ENCODE measurements at places on chromosomes 4 and X.

- no peak for DNase-seq
These were observed 3.6 kb upstream of the GATA1 start for GRCh38 chrX:48782795-48783194.

GRCh38 chrX:97564496-97564895 is 680.8 kb downstream of the RPA4 start:
- no peak for DNase-seq

DNA sequence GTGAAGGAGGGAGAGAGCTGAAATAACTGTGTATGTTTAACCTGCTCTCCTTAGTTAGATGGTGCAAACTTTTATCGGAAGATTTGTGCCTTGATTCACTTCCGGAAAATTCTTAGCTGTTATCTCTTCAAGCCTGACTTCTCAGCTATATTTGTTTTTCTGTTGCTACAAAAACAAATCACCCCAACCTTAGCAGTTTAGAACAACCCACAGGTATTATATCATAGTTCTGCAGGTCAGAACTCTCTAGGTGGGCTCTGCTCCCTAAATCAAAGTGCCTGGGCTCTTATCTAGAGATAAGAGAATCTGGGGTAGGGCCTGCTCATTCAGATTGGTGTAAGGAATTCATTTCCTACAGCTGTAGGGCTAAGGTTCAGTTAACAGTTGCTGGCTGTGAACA is 15.1 kb upstream of the CEP135 start:
- no peak for DNase-seq

DNA sequence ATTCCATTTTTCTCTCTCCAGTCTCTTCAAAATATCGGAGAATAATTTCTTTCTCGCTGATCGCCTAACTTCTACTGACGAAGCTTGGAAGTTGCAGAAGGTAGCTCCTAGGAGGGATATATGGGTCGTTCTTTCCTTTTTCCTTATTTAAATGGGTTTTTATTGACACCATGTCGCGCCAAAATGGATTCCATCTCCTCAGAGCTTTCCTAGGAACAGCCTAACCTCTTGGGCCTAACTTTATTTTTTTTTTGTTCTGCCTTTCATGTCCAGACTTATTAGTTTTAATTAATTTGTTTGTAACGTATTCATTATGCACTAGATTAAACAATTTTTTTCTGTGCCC is 359.4 kb upstream of the ZCCHC13 start:
- DNase-seq: no peak

- DNase-seq: no peak
These were observed 69.4 kb downstream of the KCNIP4 start for GRCh38 chr4:21879187-21879586.

DNA sequence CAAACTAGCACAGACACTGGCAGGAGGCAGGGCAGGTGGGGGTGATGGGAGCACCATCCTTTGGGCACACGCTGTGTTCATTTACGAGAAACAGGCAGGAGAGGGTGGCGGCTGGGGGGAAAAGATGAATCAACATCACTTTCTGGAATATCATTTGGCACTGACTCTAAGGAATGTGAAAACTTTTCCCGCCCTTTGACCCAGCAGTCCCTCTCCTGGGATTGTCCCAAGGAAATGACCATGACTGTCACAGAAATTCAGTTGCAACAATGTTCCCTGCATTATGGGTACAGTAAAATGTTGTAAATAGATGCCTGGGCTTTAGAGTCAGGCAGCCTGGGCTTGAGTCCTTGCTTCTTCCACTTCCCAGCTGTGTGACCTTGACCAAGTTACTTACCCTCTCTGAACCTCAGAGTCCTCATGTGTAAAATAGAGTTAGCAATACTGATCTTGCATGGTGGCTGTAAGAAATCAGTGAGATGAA is 58.6 kb downstream of the ABLIM2 start:
- no peak for DNase-seq

GRCh38 chrX:98299785-98300184 is 1416.1 kb downstream of the RPA4 start:
- DNase-seq: no peak

- DNase-seq: no peak
These were observed 22.2 kb downstream of the TRIM61 start for GRCh38 chr4:164955107-164955805.

DNA sequence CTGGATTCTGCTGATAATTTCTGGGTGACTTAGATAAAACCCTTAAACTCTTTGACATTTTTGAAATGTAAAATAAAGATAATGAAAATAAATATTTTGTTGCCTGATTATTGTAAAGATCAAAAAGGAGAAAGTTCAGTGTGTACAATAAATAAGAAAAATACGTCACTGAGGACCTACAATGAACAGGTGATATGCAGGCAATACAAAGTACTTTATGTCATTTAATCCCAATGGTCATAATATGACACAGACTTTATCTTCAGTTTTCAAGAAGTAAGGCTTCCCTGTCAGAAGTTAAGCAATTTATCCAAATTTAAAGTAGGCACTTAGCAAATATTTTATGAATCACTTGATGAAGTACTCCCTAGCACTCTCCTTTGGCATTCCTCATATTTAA is 532.8 kb downstream of the GBA3 start:
- no peak for DNase-seq

DNA sequence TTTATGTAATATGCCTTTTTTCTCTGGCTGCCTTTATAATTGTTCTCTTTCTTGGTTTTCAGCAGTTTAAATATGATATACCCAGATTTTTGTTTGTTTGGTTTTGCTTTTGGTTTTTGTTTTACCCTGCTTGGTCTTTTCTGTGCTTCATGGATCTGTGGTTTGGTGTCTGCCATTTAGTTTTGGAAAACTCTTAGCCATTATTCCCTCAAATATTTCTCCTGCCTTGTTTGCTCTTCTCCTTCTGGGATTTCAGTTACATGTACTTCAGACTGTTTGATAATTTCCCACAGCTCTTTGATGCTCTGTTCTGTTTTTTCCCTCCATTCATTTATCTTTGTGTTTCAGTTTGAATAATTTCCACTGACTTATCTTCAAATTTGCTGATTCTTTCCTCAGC is 223.1 kb upstream of the BCOR start:
- no peak for DNase-seq

- DNase-seq: no peak
These were observed 13.3 kb upstream of the MID1 start for GRCh38 chrX:10633722-10634121.

DNA sequence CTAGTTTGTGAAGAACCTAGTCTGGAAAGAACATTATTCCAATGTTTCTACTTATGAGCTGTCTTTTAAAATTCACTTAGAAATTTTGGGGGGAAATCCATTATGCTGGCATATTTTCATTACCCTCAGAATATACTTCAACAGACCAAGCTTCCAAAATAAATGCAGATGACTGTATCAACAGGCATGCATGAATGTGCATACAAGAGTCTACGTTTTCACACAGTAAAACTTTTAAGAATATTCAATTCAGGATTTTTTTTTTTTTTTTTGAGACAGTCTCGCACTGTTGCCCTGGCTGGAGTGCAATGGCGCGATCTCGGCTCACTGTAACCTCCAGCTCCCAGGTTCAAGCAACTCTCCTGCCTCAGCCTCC is 49.7 kb downstream of the ABCG2 start:
- DNase-seq: no peak

DNA sequence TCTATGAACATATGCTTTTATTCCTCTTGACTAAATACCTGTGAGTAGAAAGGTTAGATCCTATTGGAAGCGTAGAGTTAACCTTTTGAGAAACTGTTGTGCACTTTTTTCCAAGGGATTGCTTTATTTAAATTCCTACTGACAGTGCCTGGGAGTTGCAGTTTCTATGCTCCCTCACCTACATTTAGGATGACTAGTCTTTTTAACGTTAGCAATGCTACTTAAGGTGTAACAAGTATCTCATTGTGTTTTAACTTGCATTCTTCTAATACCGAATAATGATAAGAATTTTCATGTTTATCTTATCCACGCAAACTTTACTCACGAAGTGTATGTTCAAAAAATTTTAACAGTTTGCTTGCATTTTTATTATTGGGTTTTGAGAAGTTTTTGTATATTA is 1123.9 kb upstream of the PCDH7 start:
- DNase-seq: no peak

DNA sequence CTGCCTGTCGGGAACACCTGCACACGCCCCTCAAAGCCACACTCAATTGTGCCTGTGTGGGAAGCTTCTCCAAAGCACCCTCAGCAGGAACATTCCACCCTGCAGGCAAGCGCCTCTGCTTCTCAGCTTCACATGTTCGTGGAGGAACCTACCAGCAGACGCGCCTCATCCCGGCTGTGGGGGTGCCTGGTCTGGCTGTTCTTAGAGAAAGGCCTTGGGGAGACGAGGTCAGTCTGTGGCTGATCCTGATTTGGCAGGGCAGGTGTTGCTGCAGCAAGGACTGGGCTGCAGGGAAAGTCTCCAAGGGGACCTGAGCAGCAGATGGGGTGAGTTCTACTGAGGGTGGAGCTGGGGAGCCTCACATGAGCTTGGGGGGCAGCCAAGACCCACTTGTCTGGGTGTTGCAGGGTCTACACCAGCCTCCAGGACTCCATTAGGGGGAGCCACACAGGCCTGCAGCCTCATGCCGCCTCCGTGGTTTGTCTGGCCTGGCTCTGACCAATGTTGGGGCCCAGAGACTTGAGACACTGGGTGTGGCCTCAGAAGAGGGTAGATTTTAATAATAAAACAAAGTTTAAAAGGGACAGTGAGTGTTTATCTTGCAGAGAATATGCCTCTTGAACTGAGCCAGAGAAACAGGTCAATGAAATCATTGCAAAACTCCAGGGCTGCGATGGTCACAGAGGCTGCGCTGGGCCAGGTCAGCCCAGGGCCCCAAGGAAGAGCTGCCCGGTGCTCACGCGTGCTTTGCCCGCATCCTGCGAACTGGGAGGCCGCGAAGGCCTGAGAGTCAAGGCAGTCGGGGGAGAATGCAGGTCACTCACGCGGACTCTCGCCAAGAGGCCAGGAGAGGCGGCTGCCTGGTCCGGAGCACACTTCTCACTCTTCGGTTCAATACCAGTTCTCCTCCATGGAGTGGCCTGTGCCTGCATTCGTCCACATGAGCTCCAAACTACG is 21.1 kb downstream of the RNF212 start:
- DNase-seq: no peak

DNA sequence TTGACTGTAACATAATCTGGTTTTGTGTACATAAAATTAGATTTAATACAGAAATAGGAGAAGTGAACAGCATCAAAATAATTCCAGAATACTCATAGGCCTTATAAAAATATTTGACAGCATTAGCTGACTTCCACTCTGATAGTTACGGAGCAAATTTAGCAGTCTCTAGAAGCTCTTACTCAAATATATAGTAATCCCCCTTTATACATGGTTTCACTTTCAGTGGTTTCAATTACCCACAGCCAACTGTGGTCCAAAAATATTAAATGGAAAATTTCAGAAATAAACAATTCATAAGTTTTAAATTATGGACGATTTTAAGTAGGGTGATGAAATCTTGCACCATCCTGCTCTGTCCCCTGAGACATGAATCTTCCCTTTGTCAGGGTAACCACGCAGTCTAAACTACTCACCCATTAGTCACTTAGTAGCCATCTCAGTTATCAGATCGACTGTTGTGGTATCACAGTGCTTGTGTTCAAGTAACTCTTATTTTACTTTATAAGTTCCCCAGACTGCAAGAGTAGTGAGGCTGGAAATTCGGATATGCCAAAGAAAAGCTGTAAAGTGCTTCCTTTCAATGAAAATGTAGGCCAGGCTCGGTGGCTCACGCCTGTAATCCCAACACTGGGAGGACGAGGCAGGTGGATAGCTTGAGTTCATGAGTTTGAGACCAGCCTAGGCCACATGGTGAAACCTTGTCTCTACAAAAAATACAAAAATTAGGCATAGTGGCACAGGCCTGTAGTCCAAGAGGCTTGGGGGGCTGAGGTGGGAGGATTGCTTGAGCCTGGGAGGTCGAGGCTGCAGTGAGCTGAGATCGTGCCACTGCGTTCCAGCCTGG is 17.2 kb upstream of the RTL9 start:
- no peak for DNase-seq

DNA sequence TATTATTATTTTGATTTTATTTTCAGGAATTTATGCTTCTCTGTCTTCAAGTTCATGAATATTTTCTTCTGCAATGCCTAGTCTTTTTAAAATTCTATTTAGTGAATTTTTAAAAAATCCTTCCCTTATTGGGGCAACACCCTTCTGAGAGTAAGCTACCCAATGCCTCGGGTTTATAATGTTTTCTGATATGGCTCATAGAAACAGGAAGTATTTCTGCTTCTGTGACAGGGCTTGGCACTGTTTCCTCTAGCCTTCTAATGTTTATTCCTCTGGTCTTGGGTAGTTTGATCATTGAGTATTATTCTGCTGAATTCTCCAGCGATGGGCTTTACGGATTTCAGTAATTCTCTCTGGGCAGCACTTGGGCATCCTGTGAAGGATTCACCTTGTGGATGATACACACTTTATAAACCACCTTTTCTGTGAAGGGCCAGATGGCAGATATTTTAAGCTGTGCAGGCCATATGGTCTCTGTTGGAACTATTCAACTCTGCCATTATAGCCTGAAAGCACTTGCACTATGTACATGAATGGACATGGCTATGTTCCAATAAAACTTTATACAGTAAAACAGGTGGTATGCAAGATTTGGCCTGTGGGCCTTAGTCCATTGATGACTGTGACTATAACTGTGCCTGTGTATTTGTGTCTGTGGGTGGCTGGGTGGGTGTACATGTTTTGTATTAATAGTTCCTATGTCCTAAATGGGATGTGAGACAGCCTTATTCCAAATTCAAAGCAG is 95.9 kb upstream of the FAT1 start:
- DNase-seq: no peak

DNA sequence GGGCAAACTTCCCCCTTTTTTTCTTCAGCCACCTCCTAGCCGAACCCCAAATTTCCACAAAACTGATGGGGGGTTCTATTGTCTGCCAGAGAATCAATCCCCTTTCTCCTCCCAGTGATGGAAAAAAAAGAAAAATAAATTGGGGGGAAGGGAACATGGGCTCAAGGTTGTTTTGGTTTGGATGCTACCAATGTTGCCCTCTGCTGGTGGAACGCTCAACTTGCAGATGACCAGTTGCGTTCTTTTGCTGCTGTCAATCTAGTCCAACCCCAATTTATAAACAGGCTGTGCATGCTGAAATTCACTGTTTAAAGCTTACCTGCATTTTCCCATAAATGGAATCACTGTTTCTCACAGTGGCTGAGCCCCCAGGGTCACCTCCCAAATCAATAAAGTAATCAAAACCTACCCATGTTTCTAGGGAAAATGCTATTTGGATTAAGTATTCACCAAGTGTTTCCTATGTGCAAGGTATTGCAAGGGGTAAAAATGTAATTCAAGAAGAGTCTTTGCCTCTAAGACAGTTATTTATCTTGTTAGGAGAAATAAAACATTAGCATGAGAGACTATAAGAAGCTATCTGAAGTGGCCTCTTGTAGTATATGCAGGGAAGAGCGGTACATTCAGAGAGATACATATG is 116.7 kb upstream of the TMEM164 start:
- DNase-seq: no peak

DNA sequence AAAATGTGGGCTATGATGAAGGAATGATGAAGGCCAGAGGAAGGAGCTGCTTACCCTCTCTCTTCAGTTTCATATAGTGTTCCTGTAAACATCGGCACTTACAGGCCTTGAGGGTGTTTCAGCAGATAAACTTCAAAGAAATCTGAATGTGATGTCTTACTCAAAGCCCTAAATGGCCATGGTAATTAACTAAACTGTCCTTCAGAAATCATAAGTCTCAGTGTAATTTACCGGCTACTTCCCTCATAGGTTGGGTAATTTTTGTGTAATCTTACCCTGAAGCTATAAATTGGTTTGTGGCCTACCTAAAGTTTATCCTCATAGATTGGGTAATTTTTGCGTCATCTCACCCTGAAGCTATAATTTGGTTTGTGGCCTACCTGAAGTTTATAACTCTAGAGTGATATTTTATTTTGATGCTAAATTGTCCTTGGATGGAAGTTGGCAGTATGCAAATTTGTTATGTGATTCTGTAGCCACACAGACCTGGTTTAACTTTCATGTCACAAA is 2700.3 kb downstream of the ARAP2 start:
- no peak for DNase-seq
